Fibroblast of skin of left quadriceps (primary cell): ENCODE measurements at places on chromosomes 3 and 15.

DNA sequence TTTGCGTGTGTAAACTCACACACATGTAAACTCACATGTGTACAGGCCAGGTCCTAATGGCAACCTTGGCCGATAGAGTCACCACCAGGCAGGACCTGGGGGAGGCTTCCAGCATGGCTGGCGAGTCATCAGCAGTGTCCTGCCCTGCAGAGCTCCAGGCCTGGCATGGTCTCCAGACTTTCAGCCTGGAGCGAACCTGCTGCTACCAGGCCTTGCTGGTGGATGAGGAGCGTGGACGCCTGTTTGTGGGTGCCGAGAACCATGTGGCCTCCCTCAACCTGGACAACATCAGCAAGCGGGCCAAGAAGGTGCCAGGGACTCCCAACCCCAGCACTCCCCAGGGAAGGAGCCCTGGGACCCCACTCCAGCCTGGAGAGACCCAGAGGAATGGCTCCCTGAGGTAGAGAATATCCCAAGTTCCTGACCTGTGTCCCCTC, 1.0 kb downstream of the SEMA3B start:
- no peak for DNase-seq

GRCh38 chr3:180615954-180616353, 14.0 kb downstream of the TTC14 start:
- DNase-seq = no peak

GRCh38 chr3:168051531-168052471, 43.9 kb downstream of the GOLIM4 start:
- peak; percentile 23 for DNase-seq

DNA sequence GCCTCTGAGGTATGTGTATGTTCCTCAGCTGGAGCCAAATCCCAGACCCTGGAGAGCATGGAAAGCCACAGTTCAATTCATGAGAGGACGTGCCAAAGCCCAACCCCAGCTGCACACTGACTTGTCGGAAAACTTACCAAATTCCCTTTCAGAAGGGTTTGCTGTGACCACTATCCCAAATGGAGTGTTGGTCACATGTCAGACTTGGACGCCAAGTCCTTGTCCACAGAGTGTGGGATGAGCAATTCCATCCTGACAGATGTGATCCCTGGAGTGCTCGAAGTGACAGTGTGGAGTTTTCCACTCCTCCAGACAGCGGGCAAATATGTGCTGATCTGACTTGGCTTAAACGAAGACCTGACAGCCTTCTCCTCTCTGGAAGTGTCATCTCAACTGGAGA, 71.2 kb downstream of the RORA start:
- no peak for DNase-seq

GRCh38 chr3:5319454-5319853, 131.9 kb downstream of the EDEM1 start:
- no peak for DNase-seq

DNA sequence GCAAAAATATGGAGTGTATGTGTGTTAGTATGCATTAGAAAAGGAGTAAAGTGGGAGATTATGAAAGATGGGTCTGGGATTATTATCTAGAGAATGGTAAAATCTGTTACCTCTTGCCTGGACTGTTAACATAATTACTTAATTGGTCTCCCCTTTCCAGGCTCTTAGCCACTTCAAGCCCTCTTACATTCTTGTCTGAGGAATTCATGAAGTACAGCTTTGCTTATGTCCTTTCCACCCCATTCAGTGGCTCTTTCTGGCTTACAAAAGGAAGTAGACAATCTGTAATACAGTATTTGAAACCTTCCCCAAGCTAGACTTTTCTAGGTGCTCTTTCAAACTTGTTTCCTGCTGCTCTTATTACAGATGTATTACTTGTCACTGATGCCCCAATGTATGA, 129.8 kb downstream of the MBNL1 start:
- DNase-seq = no peak

- DNase-seq = no peak
Observed at GRCh38 chr15:87312221-87312620, 944.3 kb downstream of the NTRK3 start.

GRCh38 chr15:98683831-98684230, 35.5 kb downstream of the IGF1R start:
- DNase-seq = no peak

DNA sequence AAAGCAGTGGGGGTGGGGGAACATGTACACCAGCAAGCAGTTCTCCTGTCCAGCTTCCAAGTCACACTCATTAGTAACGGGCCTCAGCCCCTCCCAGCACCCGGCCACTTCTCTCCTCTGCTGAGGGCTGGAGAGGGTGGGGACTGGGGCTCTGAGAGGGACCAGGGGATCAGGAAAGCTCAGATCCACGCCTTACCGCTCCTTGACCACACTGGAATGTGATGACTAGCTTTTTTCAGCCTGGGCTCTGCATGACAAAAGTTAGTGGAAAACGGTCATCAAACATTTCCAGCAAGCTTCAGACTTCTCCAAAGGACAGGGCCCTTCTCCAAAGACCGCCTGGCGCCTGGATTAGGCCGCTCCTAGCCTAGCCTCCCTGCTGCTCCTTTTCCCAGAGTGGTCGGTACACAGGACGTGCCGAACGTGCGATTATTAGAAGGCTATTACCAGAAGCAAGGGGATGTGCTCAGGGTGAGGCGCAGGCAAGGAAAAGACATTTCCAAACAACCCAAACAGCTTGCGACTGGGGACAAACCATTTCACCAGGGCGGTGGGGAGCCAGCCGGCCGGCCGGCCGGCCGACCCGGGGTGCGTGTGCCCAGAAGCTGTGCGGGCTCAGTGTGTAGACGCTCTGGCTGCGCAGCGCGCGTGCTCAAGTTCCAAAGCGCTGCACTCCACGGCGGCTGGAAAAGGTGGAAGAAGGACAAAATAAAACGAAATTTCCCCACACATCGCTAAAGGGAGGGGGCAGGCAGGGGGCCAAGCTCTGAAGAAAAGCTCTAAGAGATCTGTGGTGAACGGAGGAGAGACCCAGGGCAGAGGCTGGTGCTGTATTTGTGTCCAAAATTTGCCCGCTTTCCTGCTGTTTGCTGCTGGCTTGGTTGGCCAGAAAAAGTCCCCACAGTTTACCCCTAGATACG, 51.0 kb upstream of the SSR3 start:
- peak; percentile 51 for DNase-seq

DNA sequence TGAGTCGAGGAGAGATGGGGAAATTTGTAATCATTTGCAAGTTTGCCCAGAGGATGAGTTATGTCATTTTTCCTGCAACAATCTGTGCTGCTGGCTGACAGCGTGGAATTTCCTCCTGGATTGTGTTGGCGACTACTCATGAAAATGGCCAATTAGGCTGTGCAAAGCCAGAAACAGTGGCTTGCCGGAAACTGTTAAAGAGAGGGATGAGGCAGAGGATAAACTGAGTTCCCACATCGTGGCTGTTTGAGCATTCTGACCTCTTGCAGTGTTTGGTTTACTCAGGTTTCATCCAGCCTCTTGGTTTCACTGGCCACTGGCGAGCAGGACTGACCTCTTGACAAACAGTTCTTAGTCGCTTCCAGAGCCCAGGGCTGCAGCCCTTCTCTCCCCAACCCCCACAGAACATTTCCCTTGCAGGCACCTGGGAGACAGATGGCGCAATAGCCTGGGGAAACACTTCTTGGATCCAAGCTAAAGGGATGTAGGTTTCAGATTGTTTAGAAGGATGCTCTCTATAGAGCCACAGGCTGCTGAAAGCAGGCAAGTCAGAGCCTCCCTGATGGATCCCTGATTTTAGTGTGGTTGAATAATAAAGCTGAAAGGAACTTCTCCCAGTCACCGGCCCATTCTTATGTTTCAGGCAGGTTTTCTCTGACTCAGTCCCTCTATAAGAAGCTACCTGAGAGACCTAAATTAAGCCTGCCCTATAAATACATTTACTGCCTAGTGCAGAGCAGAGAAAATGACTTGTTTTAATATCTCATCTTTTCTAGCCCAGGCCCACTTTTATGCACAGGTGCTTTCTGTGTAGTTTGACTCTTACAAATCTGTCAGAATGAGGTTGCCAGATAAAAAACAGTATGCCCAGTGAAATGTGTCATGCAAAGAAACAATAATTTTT, 92.8 kb upstream of the UBE2E1 start:
- DNase-seq = peak; percentile 87

- DNase-seq = no peak
Observed at GRCh38 chr15:80766275-80766674, 12.9 kb upstream of the CEMIP start.

DNA sequence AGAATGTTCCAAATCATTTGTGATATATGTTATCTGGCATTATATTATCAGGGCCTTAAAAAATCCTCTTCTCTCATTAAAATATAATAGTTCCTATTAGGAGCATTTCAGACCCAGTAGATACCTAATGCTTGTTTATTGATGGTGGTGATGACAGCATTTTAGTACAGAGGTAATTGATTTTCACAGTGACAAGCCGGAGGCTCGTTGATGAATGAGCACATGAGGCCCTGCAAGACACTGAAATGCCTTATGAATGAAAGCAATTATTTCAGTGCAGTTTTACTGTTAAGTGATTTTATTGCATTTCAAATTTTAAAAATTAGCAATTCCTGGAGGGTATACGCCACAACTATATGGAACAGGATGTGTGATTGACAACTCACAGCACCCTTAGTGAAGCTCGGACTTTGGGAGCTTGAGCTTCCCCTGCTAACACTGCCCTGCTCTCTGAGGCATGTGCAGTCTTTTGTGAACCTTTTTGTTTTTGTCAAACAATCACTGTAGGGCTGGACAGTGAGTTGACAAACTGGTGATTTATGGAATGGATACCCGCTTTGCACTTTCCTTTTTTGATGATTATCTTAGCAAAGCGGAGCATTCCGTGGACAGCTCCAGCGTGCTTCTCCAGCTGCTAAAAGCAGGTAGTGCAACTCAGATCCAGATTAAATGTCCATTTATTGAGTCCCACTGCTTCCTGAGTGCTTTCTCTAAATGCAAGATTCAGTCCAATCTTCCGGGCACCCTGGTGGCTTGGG, 187.0 kb upstream of the ATP10A start:
- DNase-seq = no peak

GRCh38 chr15:75721480-75721922, 8.9 kb upstream of the CSPG4 start:
- DNase-seq = no peak

GRCh38 chr15:55319537-55320237, 665 bp downstream of the PIGB start:
- DNase-seq = no peak

DNA sequence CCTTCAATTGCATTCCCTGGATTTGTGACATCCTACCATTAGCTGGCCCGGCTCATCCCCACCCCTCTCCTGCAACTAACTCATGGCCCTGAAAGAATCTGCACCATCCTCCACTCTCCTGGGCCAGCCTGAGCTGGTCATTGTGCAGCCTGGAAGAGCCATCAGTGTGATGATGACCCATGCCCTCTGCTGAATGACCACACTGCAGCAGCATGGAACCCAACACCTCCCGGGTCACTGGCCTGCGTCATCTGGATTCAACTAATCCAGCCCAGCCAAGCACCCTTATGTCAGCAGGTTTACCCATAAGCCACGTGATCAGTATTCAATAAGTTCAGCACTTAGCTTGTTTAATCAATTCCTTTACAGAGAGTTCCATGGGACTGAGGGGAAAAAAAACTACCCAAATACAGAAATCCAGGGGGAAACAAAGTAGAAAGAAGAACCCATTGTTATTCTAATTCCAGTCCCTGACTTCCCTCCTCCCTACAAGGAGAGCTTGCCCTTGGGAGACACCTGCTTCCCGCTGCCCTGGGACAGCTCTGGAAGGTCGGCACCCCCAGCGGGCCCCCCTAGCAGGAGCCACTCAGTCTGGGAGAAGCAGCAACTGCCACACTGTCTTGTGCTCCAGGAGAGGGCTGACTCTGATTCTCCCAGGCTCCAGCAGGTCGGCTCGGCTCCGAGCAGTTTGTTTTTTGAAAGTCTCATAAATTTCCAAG, 309.1 kb upstream of the TLE3 start:
- DNase-seq = no peak

- no peak for DNase-seq
Observed at GRCh38 chr3:192889679-192890078, 28.0 kb downstream of the MB21D2 start.

- DNase-seq = no peak
Observed at GRCh38 chr3:119809249-119810017, 27.5 kb downstream of the NR1I2 start.

GRCh38 chr3:46001178-46001577, 5.6 kb upstream of the FYCO1 start:
- DNase-seq = no peak

DNA sequence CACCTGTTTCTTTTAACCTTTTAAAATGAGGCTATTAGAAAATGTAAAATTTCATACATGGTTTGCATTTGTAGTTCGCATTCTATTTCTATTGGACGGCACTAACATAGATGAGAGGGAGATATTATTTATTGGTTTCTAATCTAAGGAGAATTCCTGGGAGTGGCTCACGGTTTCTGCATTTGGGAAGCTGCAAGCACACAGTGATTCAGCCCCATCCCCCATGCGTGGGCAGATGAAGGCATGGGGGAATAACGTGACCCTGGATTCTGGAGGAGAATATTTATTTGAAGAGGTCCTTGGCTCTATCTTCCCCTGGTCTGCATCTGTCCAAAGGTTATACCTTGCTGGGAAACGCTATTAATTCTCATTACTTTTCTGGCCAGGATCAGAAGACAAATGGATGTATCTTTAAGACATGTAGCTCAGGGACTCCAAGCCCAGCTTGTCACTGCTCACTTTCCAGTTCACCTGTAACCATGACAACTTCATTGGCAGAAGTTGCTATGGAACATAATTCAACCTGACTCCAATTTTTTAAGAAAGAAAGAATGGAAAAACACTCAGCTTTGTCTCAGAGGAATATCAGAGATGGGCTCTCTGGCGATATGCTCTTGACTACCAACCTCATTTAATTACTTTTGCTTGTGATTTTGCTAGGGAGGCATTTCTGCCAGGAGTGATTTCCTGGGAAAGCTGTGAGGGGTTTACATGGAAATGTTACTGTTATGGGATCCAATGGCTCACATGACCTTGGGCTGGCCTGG, 27.2 kb upstream of the POMGNT2 start:
- no peak for DNase-seq

DNA sequence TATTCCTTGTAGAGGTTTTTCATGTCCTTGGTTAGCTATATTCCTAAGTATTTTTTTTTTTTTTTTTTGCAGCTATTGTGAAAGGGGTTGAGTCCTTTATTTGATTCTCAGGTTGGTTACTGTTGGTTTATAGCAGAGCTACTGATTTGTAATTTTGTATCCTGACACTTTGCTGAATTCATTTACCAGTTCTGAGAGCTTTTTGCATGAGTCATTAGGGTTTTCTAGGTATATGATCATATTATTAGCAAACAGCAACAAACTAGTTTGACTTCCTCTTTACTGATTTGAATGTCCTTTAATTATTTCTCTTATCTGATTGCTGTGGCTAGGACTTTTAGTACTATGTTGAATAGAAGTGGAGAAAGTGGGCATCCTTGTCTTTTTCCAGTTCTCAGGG, 737.4 kb downstream of the ZNF385D start:
- no peak for DNase-seq

GRCh38 chr3:33076952-33077351, 20.0 kb downstream of the GLB1 start:
- no peak for DNase-seq

- no peak for DNase-seq
Observed at GRCh38 chr15:39682366-39682765, 100.3 kb downstream of the FSIP1 start.
